Skeletal muscle cell (primary cell): ENCODE measurements at places on chromosomes 3 and 15.

DNA sequence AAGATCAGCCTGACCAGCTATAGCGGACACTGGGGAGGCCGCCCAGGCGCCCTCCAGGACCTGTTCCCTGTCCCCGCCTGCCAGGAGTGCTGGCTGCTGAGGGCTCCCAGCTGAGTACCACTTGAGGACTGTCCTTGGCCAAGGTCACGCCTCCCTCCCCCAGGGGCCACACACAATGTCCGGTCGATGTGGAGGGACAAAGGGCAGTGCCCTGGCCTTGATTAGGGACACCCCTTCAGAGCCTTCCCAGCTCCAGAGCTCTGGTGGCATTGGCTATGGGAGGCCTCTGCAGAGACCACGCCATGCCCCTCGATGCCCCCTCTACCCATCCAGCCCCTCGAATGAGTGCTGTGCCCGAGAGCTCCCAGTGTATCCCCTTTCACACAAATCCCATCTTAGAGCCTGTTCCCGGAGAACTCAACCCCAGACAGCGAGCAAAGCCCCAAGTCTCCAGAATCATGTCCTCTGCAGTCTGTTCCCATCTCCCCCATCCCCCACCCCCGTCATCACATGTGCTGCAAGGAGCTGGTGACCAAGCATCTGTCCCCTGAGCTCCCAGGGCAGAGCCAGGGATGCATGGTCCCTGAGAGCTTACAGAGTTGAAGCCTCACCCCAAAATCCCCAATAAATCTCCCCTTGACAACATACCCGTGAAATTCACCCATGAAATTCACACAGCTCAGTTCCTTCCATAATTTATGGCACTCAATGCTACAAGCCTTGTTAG lies 158.9 kb downstream of the NUP210 start:
- no peak for DNase-seq

DNA sequence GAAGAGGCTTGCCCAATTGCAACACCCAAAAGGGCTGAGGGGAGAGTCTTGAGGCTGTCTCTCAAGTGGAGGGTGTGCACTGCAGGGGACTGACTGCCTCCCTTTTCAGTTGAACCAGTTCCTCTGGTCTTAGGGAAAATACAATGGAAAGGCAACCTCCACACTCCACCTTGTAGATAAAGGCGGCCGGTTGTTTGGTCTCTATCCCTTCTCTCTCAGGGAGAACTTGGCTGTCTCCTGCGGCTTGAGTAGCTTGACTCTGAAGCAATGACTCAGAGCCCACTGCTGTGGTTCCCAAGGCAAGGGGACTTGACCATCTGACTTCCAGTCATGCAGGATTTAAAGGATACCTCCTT lies 143.2 kb upstream of the UMPS start:
- DNase-seq, result no peak

DNA sequence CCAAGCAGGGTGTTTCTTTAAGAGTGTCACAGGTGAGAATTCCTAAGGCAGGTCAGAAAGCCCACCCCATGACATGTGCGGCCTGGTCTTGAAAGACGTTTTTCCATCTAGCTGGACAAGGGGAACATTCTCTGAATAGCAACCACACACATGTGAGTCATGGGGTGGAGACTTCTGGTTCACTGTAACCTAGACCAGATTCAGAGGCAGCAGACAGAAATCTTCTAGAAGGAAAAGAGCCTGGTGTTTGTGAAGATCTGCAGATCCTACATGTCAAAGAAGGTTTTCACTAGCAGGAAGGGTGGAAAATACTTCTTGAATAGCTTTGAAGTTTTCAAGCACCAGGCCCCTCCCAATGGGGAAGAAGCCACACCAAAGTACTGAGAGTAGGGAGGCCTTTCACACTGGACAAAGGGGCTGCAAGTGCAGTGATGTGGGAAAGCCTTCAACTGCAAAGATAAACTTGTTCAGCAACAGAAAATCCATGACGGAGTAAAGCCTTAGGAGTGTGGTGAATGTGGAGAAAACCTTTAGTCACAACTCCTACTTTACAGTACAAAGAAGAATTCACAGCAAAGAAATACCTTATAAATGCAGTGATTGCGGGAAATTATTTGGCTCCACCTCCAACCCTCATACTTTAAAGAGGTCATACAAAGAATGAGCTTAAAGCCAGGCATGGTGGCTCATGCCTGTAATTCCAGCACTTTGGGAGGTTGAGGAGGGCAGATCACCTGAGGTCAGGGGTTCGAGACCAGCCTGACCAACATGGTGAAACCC lies 17.6 kb downstream of the ADAM10 start:
- DNase-seq, result no peak

DNA sequence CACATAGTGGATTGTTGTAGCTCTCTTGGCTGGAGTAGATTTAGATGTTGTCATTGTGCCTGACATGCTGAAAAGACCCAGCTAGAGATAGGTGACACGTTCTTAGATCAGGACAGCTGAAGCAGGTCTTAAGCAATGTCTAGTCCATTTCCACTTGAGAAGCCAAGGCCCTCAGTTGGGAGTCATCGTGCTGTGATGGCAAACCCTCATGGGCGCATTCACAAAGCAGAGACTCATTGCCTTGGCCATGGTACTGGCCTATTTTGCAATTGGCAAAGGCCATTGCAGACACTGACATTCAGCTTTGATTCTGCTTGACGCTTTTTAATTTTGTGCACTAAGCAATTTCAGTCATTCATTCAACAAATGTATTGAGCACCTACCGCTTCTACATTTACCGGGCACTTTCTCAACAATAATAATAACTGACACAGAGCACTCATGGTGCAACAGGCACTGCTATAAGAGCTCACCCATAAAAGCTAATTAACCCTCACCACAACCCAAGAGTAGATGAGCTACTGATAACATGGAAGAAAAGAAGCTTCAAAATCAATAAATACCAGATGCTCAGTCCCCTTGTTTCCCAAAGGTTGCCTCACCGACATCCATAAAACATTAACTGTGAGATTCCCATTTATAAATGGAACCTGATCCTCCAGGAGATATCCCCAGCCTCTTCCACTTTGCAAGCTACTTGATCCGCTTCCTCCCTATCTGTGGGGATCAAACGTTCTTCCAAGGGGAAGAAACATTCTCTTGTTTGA lies 200.1 kb downstream of the TLE3 start:
- DNase-seq, result no peak

- no peak for DNase-seq
These were observed 12.7 kb downstream of the SPSB4 start for GRCh38 chr3:141063831-141064230.

GRCh38 chr15:69666441-69666882 lies 213.8 kb downstream of the RPLP1 start:
- peak; percentile 36 for DNase-seq

DNA sequence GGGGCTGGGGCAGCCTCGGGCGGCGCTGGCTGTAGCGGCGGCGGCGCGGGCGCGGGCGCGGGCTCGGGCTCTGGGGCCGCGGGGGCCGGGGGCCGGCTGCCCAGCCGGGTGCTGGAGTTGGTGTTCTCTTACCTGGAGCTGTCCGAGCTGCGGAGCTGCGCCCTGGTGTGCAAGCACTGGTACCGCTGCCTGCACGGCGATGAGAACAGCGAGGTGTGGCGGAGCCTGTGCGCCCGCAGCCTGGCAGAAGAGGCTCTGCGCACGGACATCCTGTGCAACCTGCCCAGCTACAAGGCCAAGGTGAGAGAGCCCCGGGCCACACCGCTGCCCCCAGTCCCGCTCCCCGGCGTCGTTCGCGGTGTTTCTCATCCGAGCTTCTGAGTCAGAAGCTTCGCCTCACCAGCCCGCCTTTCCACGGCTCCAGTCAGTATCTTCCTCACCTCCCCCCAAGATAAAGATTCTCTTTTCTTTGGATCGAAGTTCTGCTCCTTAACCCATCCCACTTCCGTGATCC lies 600 bp downstream of the FBXO45 start:
- no peak for DNase-seq

GRCh38 chr3:23442598-23443383 lies 239.7 kb downstream of the UBE2E2 start:
- peak; percentile 28 for DNase-seq

- no peak for DNase-seq
These were observed 40.6 kb upstream of the CNOT10 start for GRCh38 chr3:32644380-32644779.

GRCh38 chr3:150168698-150169097 lies 198.0 kb upstream of the PFN2 start:
- DNase-seq, result no peak
